ENCODE measurements at places on chromosomes 4 and X.

GRCh38 chr4:28966982-28967381 lies 1753.2 kb upstream of the PCDH7 start:
- no peak for DNase-seq

DNA sequence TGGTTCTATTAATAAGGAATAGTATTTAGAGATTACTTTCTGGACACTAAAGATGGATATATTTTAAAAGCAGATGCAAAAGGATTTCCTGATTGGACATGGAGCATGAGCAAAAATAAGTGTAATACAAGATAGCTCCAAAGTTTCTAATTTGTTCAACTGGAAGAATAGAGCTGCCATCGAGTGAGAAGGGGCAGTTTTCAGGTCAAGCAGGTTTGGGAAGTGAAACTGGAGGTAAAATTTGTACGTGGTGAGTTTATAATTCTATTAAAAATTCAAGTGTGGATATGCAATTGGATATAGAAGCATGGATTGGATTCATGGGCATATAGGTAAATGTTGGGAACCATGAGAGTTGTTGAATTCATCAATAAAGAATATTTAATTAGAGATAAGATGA lies 31.8 kb downstream of the PRDM8 start:
- DNase-seq: no peak

- no peak for DNase-seq
Measured at GRCh38 chr4:18405054-18405453, 383.5 kb upstream of the LCORL start.

- DNase-seq: no peak
Measured at GRCh38 chr4:104549736-104550135, 55.0 kb upstream of the CXXC4 start.

DNA sequence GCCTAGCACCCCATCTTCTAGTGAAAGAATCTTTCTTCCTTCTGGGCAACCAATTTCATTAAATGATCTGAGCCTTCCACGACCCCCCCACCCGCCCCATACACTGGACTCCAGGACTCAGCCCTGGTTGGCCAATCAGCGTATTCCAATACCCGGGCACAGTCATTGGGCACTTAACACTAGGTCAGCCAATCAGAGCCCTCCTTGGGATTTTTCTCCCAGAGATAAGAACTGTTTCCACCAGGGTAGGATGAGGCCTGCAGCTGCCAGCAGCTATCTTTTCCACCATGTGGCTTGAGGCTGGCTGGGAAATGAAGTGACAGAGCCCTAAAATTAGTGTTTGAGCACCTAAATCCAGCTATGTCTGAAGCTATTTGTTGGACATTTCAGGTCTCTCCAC lies 418.8 kb downstream of the BCOR start:
- no peak for DNase-seq

DNA sequence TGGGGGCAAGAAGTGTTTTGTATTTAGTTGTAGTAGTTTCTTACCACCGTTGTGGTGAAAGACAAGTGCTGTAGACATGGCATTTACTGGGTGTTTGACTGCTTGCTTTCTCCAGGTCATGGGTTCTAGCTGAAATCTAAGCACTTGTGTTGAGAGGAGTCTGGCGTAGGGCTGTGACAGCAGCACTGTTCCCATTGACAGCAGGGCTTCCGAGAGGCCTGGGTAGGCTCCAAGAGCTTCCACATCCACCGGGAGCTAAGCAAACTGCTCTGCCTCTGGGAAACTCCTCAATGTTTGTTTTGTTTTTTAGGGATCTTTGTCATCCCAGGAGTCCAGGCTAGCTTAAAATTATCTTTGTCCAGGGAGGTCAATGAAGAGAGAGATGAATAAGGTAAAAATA lies 44.3 kb downstream of the BMPR1B start:
- no peak for DNase-seq

DNA sequence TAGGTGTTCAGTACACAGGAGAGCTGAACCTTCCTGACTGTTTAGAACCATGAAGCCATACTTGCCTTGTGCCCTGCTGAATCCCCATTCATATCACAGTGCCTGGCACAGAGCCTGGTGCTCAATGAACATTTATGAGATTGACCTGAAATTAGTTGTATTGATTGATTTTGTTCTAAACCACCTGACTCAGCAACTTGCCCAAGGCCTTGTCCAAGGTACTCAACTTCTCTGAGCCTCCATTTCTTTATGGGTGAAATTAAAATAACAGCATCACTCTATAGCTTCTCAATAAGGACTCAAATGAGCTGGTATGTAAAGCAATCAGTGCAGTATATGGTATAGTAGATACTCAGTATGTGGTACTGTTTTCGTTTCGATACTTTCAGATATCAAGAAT lies 208.1 kb downstream of the SLC39A8 start:
- DNase-seq: no peak

GRCh38 chr4:132540268-132540667 lies 608.8 kb upstream of the PCDH10 start:
- no peak for DNase-seq

GRCh38 chr4:7066493-7066892 lies 1.4 kb downstream of the GRPEL1 start:
- DNase-seq: no peak

GRCh38 chr4:138408758-138409157 lies 166.6 kb upstream of the SLC7A11 start:
- no peak for DNase-seq

- DNase-seq: no peak
Measured at GRCh38 chr4:182224192-182224850, 18.9 kb upstream of the TENM3 start.

Data from stimulated activated CD4-positive, alpha-beta T cell treated with anti-CD3 and anti-CD28 coated beads, Interleukin-12 subunit alpha, Interleukin-12 subunit beta, amount 100 ng/mL, for 48 hours (primary cell).